ENCODE measurements at places on chromosomes 16 and 17.

DNA sequence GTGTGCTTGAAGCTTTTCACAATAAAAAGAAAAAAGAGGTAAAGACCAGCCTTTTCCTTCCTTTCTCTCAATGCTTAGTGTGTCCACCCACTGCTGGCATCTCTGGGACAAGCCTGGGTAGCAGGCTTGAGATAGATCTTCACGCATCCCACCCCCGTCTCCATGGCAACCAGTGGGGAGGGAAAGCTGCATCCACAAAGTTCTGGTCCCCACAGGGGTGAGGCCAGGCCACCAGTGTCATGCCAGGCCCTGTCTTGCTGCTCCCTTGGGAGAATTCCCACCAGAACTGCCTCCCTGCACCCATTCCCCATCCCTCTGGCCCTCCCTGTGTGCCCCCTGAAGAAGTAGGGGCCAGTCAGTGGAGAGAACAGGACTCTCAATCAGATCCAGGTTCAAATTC, 259.9 kb downstream of the MRTFB start:
- DNase-seq = no peak

DNA sequence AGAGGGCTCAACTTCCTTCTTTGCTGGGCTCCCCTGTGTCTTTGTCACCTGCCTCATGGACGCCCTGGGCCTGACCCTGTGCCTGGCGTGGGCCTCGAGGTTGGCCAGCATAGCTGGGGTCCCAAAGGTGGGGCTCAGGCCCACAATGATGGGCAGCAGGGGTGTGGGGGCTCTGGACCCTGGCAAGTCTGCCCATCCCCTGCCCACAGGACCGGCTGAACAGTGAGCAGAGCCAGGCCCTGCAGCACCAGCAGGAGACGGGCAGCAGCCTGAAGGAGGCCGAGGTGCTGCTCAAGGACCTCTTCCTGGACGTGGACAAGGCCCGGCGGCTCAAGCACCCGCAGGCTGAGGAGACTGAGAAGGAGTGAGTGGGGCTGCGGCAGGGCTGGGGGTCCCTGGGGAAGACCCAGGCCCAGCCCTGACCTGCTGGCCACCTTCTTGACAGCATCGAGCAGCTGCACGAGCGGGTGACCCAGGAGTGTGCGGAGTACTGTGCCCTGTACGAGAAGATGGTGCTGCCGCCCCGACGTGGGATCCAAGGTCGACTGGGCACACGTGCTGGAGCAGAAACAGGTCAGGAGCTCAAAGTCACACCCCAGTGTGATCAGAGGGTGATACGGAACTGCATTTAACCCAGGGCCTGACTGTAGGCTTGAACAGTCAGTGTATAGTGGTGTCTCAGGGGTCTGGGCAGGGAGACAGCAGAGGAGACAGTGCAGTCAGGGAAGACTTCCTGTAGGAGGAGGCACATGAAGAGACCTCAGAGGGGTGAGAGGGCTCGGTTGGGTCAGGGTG, 3.8 kb downstream of the EVPLL start:
- DNase-seq = no peak

DNA sequence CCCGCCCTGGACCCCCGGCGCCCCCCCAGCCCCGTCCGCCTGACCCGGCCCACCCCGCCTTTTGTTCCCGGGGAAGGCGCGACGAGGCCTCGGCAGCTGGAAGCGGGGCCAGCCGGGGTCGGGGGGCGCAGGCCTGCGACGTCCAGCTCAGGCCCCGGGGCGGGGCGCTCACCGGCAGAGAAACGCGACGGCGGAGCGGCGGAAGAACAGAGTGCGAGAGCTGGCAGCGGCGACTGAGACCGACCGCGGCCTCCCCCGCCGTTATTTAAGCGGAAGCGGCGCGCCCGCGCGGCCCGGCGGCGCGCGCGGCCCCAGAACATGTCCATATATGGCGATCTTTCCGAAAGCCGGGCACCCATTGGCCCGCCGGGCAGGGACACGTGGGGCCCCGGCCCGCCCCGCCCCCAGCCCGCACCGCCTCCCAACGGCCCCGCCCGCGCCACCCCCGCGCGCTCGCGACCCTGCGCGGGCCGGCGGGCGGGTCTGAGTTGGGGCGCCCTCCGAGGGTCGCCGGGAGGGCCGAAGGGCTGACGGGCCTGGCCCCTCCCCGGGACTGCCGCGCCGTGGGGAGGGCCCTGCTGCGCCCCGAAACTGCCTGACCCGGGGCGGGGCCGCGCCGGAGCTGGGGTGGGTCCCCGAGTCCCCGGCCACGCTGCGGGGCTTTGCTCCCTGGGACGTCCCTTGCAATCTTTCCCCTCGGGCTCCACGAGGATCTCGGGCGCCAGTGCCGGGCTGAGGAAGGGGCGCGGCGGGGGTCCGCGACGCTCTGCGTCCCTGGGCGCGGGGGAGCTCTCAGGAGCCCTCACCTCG, at the start of gene ACTG1:
Gene ACTG1 (minus strand): TSS at position 238 of the 810 bp plus-strand sequence. CDS start 445 bp downstream, outside the sequence.
- peak; percentile 96 for DNase-seq

GRCh38 chr17:8041979-8042378, 3.1 kb downstream of the ALOX15B start:
- no peak for DNase-seq

- DNase-seq = no peak
Measured at GRCh38 chr17:20074489-20074888, 65.3 kb downstream of the SPECC1 start.

GRCh38 chr16:726438-727290, at the start of the genes CCDC78 and HAGHL:
CCDC78 (minus strand) TSS chr16:726443; CDS start chr16:726367, 76 bp downstream.
HAGHL (plus strand) TSS chr16:727106; CDS start chr16:727510, 404 bp downstream.
- DNase-seq = peak; percentile 32

- DNase-seq = no peak
Measured at GRCh38 chr17:71480099-71480498, 640.7 kb upstream of the SOX9 start.

DNA sequence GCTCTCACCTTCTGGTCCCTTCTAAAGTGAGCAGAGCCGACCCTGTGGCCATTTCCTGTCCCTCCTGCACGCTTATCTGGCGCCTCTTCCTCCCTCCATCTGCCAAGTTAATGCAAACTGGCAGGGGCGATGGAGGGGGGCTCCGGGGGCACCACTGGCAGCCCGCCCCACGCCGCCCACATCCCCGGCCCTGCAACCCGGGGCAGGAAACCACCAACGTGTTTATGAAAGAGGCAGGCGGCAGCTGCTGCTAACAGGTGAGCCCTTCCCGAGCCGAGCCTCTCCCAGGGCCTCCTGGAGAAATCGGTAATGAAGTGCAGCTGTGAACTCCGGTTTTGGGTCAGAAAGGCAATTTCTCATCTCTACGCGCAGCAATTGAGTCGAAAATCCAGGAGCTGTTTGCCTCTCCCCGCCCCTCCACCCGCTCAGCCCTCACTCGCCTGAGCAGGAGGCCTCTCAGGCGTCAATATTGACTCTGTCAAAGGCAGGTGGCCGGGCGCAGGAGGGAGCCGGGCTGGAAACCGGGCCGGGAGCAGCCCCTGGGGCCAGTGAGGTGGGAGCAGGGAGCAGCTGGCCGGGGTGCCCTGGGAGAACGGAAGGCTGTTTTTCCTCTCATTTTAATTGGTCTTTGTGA, 164.4 kb upstream of the GSE1 start:
- DNase-seq = peak; percentile 74

All from NCI-H1930 (cell line).